Kasumi-1 (cell line): ENCODE measurements at places on chromosomes 7 and 10.

DNA sequence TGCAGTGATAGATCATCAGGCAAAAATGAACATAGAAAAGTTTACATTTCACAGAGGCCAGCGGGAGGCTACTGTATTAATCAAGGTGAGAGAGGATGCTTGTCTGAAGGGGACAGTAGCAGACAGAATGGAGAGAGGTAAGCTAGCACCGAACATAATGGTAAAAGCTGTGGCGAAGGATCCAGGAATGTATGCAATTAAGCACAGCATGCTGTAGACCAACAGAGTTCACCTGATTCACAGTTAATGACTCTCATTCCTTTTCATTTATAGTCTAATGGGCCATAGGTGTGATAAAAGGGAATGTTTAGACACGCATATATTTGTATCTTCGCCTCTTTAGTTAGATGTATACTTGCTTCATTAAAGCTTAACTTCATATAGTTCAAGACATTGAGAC lies 150.9 kb upstream of the MBL2 start:
- DNase-seq = no peak

- DNase-seq = no peak
These were observed 40.0 kb upstream of the BAMBI start for GRCh38 chr10:28637346-28637745.

DNA sequence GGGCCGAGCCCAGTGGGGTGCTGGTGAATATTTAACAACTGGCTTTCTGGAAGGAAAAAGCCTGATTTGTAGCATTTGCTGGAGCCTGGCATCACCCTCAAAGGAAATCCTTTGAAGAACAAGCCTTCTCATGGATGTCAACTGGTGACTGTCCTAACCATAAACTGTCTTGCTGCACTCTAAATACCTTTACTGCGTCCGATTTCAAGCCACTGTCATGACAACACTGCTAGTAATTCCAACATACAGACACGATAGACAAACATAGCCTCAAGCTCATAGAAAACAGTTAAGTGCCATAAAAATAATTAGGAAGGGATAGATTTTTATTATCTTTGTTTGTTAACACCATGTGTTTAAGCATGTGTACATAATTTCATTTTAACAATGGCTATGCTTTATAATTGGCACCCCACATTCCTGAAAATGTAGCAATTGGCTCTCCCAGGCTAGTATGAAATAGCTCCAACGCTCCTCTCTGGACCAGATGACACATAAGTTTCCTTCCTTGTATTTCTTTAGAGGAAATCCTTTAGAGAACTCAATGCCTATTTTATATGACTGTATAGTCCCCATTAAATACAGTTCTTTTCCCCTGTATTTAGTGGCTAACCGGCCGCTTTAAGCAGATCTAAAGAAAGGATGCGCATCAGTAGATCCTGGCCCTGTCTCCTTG lies 273.4 kb downstream of the PRPF18 start:
- no peak for DNase-seq

DNA sequence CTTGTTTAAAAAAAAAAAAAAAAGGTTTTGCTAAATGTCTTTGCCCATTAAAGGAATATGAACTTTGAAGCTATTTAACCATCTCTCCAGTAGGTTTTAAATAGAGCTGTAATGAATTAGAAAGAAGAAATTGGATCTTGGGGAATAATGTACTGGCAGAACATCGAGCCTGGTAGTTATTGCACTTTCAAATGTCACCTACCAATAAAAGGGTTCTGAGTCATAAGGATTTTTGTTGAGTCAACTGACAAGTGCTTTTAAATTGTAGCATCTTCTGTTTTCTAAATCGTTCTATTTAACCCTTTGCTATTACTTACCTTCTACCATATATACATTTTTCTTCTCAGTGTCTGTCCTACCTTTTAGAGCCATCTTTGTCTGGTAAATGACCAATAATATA lies 10.7 kb downstream of the CUTC start:
- DNase-seq = no peak

GRCh38 chr10:88926566-88927415 lies 25.8 kb downstream of the ACTA2 start:
- peak; percentile 6 for DNase-seq

GRCh38 chr7:66167773-66168387 lies 37.3 kb upstream of the TPST1 start:
- DNase-seq = no peak

- peak; percentile 43 for DNase-seq
These were observed 26.3 kb downstream of the CRCP start for GRCh38 chr7:66140924-66141323.

- peak; percentile 48 for DNase-seq
These were observed at the start of gene SMURF1 for GRCh38 chr7:99143853-99144672. Gene SMURF1 (minus strand): TSS chr7:99144108. CDS start chr7:99143780, 328 bp downstream.

- no peak for DNase-seq
These were observed 1.1 kb downstream of the ZNF777 start for GRCh38 chr7:149459540-149460452.

DNA sequence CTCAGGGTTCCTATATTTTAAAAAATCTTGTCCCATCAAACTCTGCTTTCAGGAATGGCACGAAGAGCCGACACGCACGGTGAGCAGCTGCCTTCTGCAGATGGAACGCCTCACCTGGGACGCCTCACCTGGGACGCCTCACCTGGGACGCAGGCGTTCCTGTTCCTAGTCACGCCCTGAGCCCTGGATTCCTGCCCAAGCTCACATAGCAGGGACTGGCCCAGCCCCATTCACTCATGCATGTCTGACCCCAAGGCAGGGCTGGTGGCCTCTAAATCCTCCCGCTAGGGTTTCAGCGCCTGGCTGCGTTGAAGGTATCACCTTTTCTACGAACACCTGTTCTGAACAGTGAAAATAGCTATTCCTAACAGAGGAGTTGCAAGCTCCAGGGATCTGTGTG lies 49.8 kb downstream of the CARD11 start:
- DNase-seq = no peak

DNA sequence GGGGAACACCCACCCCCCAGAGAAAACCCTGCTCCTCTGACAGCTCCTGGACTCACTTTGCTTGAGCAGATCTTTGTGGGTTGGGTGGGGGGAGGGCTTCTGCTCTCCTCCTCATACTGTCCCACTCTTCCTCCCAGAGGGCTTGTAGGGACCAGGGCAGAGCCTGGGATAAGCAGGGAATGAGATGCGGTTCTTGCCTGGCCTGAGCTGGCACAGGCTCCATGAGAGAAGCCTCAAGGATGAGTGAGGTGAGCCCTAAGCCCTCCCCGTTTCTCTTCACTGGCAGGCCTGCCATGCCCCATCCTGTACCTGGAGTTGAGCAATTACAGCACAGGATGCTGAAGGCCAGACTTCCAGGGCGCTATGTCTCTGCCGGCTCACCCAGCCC lies 134.7 kb downstream of the ADAM12 start:
- DNase-seq = no peak

GRCh38 chr10:72171175-72171630 lies 44.6 kb upstream of the ANAPC16 start:
- no peak for DNase-seq

GRCh38 chr10:29828440-29828894 lies 193.7 kb upstream of the SVIL start:
- DNase-seq = peak; percentile 82

DNA sequence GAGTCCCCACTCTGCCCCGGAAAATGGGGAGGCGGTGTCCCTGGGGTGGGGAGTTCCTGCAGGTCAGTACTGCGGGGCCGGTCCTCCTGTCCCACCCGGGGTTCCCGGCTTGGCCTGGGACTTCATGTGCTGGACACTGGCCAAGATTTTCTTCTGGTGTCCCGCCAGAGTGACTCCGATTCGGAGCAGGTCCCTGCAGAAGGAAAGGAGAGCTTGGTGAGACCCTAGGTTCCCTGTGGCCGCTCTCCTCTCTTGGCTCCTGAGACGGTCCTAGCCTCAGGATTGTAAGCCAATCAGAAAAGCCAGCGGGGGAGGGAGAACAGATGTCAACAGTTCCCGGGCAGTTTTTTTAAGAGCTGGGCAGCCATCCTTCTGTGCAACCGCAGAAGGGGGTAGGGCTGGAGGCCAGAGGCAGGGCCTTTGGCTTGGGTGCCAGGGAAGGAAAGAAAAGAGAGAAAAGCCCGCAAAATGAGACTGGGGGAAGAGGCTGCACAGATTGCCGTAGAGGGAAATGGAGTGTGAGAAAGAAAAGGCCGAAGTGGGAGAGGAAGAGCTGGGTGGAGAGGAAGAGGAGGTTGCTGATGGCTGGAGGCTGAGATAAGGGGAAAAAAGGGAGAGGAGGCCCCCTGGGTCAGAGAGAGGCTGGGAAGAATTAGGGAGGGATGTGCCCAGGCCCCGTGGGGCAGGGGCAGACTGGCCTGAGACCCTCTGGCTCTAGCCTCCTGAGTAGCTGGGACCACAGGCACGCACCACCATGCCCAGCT lies 23.7 kb downstream of the EPHB4 start:
- DNase-seq = peak; percentile 89

DNA sequence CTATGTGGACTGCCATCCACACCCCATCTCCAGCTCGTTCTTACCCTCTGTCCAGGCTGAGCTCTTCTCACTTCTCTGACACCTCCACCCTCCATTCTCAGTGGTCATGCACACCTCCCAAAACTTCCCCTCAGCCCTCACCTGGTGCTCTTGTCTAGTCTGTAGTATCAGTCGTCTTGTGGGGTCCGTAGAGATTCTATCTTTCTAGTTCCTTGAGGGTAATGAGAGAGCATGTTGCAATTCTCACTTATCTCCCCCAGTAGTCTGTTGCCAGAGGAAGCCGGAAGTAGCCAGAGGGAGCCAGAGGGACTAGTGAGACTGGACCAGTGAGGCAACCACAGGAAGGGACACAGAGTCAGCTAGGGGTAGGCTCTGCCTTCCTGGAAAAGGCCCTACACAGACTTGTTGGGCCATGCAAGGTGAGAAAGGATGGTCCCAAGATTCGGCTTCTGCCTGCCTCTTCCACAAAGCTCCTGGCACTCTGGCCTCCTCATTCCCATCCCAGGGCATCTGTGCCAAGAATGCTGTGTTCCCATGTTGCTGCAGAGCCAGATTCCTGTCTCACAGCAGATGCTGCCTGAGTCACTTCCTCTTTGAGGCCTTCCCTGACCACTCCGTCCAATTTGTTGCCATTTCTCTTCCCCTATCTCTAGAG lies 50.6 kb upstream of the DUSP5 start:
- peak; percentile 89 for DNase-seq

- no peak for DNase-seq
These were observed 336.3 kb upstream of the MAGI2 start for GRCh38 chr7:79789584-79790345.

DNA sequence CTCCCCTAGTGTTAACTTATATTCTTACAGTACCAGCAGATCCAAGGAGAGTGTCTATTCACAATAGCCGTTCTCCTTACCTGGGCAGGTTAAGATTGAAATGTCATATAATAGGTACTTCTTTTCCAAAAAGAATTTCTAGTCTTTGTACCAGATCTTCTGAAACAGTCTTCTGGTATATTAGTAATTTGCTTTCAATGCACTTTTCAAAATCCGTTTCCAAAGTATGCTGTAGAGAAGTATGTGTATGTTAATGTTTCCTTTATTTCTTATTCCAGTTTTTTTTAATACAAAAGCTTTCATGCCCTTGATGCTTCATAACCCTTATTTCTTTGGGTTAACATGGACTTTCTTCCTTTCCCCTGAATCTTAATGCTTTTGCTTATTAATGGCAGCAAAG lies 188.2 kb downstream of the MLLT10 start:
- no peak for DNase-seq

DNA sequence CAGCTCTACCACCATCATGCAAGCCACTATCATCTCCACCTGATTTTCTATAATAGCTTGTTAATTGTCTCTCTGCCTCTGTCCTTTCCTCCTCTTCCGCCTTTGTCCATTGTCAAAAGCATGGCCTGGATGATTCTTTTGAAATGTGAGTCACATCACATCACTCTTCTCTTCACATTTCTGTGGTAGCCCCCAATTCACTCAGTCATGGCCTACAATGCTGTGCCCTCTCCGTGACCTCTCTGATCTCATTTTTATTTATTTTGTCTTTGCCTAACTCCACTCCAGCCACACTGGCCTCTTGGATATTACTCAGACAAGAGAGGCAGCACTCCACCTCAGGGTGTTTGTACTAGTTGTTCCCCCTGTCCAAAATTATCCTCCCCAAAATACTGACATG lies 4.9 kb upstream of the ABCB4 start:
- no peak for DNase-seq

DNA sequence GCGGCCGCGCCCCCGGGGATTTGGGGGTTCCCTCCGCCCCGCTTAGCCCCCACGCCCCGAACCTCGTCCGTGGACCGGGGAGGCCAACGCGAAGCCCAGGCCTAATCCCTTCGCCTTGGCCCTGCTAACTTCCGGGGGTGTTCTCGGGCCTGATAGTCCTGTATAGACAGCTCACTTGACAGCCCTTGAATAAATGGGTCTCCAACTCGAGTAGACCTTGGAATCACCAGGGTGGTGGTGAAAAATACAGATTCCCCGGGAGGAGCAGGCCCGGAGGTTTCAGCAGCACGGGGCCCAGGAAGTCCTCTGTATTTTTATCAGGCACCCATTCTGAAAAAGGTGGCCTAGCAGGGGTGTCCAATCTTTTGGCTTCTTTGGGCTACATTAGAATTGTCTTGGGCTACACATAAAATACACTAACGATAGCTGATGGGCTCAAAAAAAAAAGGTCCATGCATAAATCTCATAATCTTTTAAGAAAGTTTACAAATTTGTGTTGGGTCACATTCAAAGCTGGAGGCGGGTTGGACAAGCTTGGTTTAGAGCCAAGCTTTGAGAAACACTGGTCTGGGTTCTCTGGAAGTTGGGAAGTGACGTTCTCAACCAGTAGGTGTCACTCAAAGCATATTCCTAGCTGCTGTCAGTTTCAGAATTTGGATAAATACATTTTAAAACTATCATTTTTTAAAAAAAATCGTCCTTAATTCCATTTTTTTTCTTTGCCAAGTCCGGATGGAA lies 221.7 kb downstream of the PHTF2 start:
- DNase-seq = peak; percentile 72

DNA sequence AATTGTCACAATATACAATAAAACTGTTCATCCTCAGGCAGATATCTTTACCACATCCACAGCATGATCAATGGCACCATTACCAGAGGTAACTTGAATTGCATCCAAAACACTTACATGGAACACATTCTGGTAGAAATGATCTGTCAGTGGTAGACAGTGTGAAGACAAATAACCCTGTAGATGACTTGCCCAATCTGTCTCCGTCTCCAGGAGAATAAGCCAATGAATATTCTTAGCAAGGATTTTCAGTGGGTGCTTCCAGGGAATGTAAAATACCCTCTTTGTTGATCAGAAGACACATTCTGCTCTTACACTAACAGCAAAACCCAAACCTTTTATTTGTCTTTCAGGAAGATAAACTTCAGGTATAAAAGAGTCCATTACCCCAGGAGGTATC lies 43.8 kb downstream of the VWC2 start:
- no peak for DNase-seq

- DNase-seq = no peak
These were observed 67.9 kb downstream of the DAGLB start for GRCh38 chr7:6379886-6380285.
